ENCODE measurements at places on chromosomes 16 and 17. TPM values are rescaled to one million over a fixed set of nuclear protein-coding genes. Genes with fewer than 3 reads are reported as not detected.

Gene FASN
- total RNA-seq: 165 TPM

Gene RCVRN
- not detected for total RNA-seq

Gene CYB5D1
- 6.1 TPM for total RNA-seq

Gene TGFB1I1
- total RNA-seq: 106 TPM

Gene TPSAB1
- total RNA-seq: not detected

Gene TNP2
- total RNA-seq: not detected

Gene TEKT1
- total RNA-seq: not detected

Gene RHBDL1
- 2.3 TPM for total RNA-seq

Gene AATK
- not detected for total RNA-seq

Gene KRTAP16-1
- total RNA-seq: not detected

Gene TBC1D28
- not detected for total RNA-seq

Gene CCDC200
- not detected for total RNA-seq

Gene ITGA3
- 533 TPM for total RNA-seq

Gene WNK4
- 0.44 TPM for total RNA-seq

Gene TMEM238L
- total RNA-seq: not detected

Gene SLC22A31
- total RNA-seq: 0.57 TPM

Gene AGRP
- total RNA-seq: not detected

Gene ORC6
- 2.0 TPM for total RNA-seq

Gene AIPL1
- total RNA-seq: not detected

Gene GP1BA
- total RNA-seq: under 0.01 TPM

Gene NPIPA8
- not detected for total RNA-seq

Gene LAT
- 1.1 TPM for total RNA-seq

Gene CLEC18A
- total RNA-seq: 0.66 TPM

Gene LGALS9B
- not detected for total RNA-seq

Gene FKBP10
- 563 TPM for total RNA-seq

Gene CLDN9
- total RNA-seq: not detected

Gene CISD3
- 1.5 TPM for total RNA-seq

Gene KIF18B
- total RNA-seq: 1.3 TPM

Gene CES4A
- total RNA-seq: 2.7 TPM

Gene KRTAP2-3
- 0.72 TPM for total RNA-seq

Gene CCL11
- not detected for total RNA-seq

Gene JMJD8
- 62.3 TPM for total RNA-seq

Measured in placental pericyte (primary cell).